Activated CD8-positive, alpha-beta T cell treated with anti-CD3 and anti-CD28 coated beads for 36 hours (primary cell): ENCODE measurements at places on chromosomes 2 and 18. TPM values are rescaled to one million over a fixed set of nuclear protein-coding genes. Genes with fewer than 3 reads are reported as not detected.

The SMIM21 gene
- not detected for total RNA-seq

The AGXT gene
- total RNA-seq = not detected

The TANC1 gene
- total RNA-seq = 0.70 TPM

GRCh38 chr2:6941299-6942046, 24.3 kb downstream of the RNF144A start:
- peaks cover 41% of the 10 kb centered on the region for H3K4me1 ChIP-seq
- no peak overlapping the region for H3K27ac ChIP-seq
- no peak for DNase-seq

DNA sequence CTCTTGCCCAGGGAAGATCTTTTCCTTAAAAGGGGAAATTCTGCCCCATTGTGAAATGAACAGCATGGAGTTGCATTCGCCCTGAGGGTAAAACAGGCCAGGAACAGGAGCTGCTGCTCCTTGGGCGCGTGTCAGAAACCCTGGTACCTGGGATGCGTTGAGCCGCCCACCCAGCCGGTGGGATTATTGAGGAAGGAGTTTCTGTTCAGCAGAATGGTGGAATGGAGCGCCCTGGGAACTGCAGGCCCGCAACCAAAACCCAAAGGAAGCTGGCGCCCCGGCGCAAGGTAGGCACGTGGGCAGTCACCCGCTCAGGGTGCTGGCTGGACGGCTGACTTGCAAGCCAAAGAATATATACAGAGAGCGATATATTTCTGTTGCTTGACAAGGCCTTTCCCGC, 73.5 kb downstream of the MTCL1 start:
- no peaks in the 10 kb centered on the region for H3K4me1 ChIP-seq
- no peaks in the 10 kb centered on the region for H3K36me3 ChIP-seq
- H3K27ac ChIP-seq = no peak overlapping the region
- H3K4me3 ChIP-seq = no peak overlapping the region
- DNase-seq = no peak
- no peaks in the 10 kb centered on the region for H3K27me3 ChIP-seq

DNA sequence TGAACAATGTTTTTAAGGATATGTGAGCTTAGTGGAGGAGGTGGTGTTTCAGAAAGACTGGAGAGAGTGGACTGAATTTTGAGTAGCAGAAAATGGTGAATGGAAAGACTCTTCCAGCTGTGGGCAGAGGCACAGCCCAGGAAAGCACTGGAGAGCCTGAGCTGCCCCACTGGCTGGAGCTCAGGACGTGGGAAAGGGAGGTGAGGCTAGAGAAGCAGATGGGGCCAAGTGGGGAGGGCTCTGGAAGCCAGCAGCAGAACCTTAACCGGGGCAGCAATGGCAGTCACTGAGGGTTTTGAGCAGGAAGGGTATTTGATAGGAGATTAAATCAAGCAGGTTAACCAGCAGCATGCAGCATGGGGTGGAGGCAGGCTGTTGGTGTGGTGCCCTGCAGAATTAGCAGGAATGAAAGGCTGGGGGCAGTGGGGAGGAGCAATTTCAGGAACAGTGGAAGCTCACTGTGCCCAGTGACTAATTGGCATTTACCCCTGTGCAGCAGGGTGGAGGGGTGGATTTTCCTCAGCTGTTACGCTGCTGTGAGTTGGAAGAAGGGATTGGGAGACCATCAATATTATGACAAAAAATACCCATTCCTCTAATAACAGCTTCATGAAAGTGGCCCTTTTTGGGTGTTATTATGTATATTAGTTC, 136.2 kb downstream of the CERS6 start:
- no peak overlapping the region for H3K27ac ChIP-seq
- H3K4me3 ChIP-seq = no peak overlapping the region
- no peaks in the 10 kb centered on the region for H3K27me3 ChIP-seq
- no peaks in the 10 kb centered on the region for H3K36me3 ChIP-seq
